ENCODE measurements at places on chromosomes 1 and 21.

DNA sequence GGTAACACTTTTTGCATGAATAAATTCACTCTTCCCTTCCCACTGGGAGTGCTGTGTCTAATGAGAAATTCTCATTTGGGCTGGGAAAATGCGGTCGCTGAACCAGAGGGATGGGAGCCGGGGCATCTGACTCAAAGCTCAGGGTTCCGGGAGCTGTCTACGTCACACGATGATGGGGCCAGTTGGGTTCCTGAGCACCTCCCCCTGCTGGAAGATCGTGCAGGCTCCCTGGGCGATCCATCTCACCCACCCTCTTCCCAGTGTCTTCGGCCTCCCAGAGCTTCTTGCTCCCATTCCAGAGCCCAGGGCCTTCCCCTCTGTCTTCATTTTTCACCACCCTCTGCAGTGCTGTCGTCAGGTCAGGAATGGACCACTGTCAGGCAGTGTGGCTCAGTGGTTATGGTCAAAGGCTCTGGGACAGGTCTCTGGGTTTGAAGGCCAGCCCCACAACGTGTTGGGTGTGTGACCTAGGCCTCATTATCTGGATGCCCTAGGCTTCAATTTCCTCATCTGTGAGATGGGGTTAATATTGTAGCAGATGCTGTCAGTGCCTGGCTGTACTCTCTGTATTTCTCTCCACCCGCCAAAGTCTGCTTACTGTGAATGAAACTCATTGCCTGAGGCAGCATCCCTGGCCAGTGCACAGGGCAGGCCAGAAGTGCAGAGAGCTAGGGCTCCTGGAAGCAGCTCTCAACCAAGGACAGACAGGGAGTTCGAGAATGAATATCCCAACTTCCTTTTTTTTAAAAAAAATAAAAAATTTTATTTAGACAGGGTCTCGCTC lies 31.8 kb downstream of the IGSF21 start:
- DNase-seq: no peak

DNA sequence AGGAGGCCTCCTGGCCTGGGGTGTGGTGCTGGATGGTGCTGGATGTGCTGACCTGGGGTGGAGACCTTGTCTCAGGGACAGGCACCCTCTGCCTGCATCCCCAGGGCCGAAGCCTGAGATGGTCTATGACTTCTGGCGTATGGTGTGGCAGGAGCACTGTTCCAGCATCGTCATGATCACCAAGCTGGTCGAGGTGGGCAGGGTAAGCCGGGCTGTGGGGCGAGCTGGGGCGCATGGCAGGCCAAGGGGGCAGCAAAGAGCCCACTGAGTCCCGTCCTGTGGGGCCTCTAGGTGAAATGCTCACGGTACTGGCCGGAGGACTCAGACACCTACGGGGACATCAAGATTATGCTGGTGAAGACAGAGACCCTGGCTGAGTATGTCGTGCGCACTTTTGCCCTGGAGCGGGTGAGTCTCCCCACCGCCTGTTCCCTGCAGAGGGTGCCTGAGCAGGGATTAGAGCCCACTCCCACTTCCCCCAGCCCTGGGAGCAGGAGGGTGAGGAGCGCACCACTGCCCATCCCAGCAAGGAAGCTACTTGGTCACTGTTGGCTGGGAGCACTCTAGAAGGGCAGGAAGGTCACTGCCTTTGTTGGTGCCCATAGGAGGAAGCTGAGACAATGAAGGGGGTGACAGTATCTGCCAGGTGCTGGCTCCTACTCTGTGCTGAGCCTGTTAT lies 75.2 kb downstream of the PTPRU start:
- DNase-seq: no peak

- DNase-seq: no peak
Observed at GRCh38 chr1:71967670-71968069, 314.7 kb downstream of the NEGR1 start.

- no peak for DNase-seq
Observed at GRCh38 chr1:9716404-9717192, 65.1 kb downstream of the PIK3CD start.

DNA sequence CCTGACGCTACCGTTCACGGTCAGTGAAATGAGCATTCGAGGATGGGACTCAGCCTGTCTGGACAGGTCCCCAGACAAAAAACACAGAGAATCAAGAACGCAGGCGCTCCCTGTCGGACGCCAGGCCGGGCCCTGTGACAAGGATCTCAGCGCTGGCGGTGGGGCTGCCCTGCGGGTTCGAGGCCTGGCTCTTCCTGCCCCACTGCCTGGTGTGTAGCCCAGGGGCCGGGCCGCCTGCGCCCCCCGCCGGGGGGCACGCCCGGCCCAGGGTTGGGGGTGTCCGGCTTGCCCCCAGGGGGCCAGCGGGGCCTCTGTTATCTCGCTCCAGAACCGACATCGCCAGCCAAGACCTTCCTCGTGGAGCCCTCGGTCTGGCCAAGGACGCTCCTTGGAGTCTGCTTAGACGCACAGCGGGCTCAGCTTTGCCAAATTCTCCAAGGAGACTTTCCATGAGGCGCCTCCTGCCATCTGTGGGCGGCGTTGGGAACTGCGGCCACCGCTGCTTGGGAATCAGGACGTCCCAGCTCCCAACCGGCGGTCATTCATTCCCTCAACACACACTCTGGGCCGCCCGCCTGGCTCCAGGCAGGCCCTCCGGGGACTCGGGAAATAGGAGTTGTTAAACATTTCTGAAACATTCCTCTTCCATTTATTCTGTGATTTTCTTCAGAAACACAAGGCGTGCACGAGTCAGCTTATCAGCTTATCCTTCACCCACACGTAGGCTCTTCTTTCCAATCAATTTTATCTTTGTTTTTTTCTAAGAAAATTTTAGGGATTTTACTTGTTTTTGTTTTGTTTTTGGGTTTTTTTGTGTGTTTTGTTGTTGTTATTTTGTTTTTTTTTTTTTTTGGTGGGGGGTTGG lies 11.3 kb upstream of the RIPK4 start:
- DNase-seq: peak; percentile 91

GRCh38 chr1:206116191-206116872 lies 856 bp downstream of the AVPR1B start:
- no peak for DNase-seq

DNA sequence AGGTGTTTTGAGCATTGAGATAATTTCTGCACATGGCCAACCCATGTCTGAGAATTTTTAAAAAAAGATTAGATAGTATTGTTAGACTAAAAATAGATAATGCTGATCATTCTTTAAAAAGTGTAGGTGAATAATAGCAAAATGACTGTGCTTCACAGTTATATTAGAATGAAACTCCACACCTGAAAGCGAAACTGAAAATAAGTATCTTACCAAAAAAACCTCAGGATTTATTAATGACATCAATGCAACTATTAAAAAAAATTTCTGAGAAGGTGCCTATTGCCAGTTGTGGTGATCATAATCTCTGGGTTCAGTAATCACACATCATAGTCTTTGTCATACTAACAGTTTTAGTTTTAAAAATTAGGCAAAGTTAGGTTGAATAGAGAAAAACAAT lies 36.5 kb downstream of the PLA2G4A start:
- no peak for DNase-seq

GRCh38 chr1:9183898-9184297 lies 50.7 kb upstream of the H6PD start:
- no peak for DNase-seq

- DNase-seq: no peak
Observed at GRCh38 chr1:36764798-36765197, 269.5 kb downstream of the GRIK3 start.

DNA sequence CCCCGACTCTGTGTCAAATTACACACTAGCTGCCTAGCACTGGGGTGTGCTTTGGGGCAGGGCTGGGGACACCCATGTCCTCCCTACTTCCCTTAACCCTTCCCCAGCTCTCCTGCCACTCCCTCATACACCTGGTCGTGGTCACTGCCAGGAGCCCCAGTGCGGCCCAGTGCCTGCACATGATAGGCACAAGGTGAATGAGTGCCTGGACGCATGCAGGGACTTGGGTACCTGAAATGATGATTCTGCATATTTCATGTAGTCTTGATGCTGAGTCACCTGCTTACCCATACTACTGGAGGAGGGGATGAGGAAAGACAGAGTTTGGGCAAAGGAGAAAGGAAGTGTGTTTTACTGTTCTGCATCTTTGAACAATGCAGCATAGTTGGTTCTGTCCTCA lies 1.5 kb upstream of the VANGL2 start:
- DNase-seq: no peak

GRCh38 chr1:199751962-199752687 lies 275.4 kb upstream of the NR5A2 start:
- no peak for DNase-seq

DNA sequence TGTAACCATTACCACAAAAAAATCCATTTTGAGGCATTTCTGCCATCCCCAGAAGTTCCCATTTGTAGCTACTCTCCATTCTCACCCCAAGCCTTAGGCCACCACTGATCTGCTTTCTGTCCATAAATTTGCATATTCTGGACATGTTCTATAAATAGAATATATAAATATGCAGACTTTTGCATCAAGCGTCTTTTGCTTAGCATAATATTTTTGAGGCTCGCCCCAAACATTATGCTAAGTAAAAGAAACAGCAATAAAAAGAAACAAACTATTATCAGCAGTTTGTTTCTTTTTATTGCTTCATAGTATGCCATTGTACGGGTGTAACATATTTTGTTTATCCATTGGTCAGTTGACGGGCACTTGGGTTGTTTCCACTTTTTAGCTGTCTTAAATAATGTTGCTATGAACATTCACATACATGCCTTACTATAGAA lies 7.9 kb downstream of the TFAP2E start:
- DNase-seq: no peak

GRCh38 chr1:202146993-202147392 lies 2.5 kb upstream of the ARL8A start:
- DNase-seq: no peak

- DNase-seq: no peak
Observed at GRCh38 chr1:5779608-5780323, 212.5 kb downstream of the NPHP4 start.

DNA sequence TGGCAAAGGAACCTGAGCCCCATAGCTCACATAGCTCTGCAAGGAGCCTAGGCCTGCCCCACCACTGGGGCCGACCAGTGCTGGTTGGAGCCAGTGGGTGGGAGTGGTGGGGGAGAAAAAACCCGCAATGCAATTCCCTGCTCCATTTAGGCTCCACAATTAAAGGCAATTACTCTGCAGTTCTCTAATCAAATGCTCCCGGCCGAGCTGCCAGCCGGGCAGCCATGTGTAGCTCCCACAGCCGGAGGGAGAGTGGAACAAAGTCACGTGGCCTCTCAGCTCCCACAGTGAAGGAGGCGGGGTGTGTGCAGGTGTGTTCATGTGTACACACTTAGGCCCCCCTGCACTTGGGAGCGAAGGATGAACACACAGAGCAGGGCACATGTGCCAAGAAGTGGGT lies 81.6 kb downstream of the KIRREL1 start:
- DNase-seq: no peak

- no peak for DNase-seq
Observed at GRCh38 chr1:156055281-156056048, 883 bp downstream of the LAMTOR2 start.

DNA sequence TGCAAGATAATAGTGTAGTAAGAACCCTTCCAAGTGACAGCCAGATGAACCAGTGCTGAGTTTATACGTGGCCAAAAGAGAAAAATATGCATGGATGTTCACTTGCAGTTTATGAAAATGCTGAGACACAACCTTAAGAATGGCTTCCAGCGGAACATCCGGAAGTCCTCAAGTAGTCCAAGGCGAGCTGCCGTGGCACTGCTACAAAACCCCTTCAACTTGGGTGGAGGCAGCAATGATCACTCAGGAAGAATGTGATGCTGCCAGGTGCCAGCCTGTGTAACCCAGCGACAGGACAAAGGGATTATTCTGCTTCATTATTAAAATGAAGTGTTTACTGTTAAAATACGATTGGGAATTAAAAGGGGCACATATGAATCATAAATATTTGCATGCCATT lies 179.6 kb downstream of the RUNX1 start:
- peak; percentile 44 for DNase-seq

GRCh38 chr1:212718499-212718898 lies 18.9 kb upstream of the BATF3 start:
- DNase-seq: peak; percentile 20

GRCh38 chr1:181351740-181352139 lies 131.6 kb upstream of the CACNA1E start:
- DNase-seq: no peak

- no peak for DNase-seq
Observed at GRCh38 chr21:43779660-43780059, 3.6 kb upstream of the CSTB start.

- DNase-seq: peak; percentile 74
Observed at GRCh38 chr1:27561124-27561899, 42.6 kb downstream of the AHDC1 start.

DNA sequence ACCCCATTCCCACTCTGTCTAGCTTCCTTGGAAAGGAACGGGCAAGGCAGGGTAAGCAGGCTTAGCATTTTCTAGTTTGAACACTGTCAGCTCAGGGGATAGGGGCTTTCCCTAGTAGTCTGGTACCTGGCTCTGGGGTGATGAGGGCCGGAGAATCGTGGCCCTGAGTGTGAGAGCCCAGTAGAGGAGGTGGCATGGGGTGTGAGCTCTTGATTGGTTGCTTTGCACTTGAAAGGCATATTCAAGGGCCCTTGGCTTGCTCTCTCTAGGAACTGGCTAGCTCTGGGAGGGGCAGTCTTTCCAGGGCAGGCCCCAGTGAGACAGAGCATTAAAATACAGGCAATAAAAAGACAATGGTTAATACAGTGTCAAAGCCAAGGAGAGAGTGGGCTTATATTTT lies 10.8 kb upstream of the EXTL1 start:
- no peak for DNase-seq

- peak; percentile 90 for DNase-seq
Observed at GRCh38 chr1:208254862-208255261, 10.7 kb upstream of the PLXNA2 start.

GRCh38 chr1:233289676-233290075 lies 5.8 kb downstream of the PCNX2 start:
- DNase-seq: no peak

DNA sequence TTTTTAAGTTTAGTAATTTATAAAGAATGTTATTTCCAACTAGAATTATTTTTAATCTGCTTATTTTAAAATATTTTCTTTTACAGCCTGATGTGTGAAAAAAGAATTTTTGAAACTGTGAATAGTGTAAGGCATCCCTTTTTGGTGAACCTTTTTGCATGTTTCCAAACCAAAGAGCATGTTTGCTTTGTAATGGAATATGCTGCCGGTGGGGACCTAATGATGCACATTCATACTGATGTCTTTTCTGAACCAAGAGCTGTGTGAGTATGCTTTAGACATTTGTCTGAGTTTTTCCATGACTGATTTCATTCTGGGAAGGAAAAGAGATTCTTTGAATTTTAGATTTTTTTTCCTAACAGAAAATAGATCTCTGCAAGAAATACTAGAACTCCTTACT lies 77.9 kb downstream of the GTF2B start:
- no peak for DNase-seq

DNA sequence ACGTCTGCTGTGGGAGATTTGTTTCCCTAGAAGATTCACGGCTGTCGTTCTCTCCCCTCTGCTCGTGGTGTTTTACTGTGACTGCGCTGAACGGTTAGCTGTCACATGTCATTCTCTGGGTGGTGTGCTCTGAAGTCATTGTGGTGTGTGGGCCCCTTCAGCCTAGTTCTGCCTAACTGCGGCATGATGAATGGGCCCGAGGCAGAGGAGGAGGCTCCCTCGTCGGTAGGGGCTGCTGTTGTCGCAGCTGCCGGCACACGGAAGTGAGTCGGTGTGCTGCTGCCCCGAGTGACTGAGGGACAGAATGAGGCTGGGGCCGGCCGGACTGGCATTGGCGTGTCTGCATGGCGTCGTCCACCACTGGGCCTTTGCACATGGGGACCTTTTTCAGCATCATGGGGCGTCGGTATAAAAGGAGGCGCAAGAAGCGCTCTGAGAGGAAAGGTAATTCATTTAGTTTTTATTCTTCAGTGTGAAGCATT lies 77.9 kb downstream of the ADARB1 start:
- no peak for DNase-seq

GRCh38 chr1:180550241-180550640 lies 8.5 kb upstream of the OVAAL start:
- no peak for DNase-seq
